Activated naive CD4-positive, alpha-beta T cell (primary cell): ENCODE measurements at places on chromosomes 4 and X.
A peak's percentile ranks its signal among the peaks of the same experiment; 100 is the strongest.

DNA sequence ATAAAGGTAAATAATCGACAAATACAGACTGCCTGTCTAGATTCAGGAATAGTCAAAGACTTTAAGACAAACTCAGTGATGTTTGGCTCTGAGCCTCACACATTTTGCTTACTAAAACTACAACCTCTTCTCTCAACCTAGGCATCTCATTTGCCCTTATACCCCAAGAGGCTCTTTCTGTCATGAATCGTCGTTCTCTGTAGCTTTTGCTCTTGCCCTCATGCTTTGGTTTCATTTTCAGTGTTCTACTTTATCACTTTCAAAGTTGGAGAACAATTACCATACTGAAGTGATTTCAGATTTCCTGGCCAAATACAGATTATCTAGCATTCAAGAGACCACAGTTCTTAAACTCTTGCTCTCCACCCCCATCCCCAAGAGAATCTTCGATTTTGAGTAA is 114.1 kb upstream of the RAP2C start:
- DNase-seq: no peak

DNA sequence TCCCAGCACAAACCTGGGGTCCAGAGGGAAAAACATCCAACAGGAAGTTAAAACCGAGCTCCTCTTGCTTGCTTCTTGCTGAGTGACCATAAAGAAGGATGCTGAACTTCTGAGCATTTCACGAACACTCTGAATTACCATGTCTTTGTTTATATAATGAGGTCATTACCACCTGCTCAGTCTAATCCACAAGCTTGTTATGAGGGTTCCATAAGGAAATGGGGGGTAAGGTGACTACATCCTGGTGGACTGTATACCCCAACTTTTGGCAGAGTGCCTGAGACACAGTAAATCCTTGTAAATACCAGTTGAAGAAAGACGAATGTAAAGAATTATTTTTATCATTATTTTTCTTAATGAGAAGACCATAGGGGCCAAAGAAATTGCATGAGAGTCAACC is 16.8 kb downstream of the CCDC149 start:
- no peak for DNase-seq

DNA sequence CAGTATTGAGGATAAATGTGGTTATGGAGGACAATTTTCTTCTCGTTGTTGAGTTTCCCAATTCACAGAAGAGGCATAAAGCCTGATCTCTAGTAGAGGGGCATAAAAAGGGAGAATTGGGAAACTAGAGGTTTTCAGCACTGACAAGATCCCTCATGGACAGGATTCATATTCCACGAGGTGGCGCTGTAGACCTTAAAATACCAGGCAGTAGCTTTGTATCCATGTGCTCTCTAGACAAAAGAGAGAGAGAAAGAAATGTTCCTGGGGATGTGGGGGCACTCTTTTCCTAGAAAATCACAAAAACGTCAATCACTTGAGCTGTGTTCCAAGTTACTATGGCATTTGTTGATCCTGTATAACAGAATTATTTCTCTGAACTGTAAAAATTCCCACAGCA is 128.3 kb downstream of the MAGEE1 start:
- no peak for DNase-seq

DNA sequence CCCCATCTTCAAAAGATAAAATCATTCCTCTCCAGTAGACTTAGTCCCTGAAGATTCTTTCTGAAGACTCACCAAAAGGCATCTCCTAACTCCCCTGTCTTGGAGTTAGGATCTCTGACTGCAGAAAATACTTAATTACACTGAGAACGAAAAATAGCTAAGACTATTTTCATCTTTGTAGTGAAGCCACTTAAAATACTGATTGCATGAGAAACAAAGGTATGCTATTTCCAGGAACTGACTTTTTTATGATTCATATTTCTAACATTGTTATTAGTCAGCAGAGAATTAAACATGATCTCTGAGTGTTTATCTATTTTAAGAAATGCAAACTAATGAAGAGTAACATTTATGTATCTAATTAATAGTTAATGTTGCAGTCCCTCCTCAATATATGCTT is 71.8 kb upstream of the NR3C2 start:
- no peak for DNase-seq

DNA sequence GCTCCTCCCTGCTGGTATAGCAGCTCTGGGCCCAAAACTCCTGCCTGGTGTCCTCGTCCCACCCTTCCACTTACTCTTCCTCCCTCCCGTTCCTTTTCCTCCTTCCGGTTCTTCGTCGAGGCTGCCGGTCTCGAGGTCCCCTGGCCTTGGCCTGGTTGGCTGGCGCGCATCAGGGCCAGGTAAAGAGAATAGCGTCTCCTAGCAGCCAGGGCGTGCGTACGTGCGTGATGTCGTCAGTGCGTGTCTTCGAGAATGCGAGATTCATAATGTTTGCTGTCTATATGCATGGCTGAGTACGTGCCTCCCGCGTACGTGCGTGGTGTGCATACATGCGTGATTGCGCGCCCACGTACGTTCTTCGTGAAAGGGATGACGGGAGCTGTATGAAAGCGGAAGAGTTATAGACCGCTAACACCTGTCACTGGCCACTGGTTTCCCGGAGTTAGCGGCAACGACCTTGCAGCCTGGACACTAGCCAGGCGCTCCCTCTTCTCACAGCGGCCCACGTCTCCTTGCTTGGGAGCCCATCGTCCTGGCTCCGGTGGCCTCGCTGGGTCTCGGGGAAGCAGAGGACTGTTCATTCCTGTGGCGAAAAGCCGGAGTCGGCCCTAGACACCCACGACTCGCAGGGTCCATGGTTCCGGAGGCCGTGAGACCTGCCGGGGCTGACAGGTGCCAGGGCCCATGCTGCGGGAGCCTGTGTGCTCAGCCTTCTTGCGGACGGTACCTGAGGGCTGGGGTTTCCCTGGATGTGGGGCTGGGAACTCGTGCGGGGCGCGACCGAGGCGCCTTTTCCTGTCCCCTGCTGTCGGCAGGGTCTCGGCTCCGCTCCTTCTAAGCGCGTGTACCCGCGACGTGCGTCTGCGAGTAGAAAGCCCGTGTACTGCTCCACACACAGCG is at the start of gene EOLA1:
Gene EOLA1 (plus strand): TSS at position 392 of the 900 bp plus-strand sequence. CDS start 4,619 bp downstream, outside the sequence.
- DNase-seq: peak; percentile 63

DNA sequence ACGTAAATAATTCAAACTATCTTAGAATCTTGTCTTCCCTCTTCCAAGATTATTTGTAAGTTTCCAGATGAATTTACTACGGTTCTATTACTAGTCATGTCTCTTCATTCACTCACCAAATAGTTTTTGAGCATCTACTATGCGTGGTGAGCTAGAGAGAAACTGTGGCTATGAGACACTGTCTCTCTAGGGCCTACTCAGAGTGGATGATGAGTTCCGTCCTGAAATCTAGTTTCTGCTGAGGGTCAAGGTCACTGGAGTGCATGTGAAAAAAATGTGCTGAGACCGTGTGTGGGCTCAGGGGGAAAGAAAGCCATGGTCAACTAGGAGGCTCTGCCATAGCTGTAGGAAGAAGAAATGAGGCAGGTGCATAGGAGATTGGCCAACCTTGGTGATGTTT is 320.2 kb upstream of the GATB start:
- no peak for DNase-seq

GRCh38 chr4:42523066-42523718 is 125.9 kb downstream of the SHISA3 start:
- DNase-seq: no peak

- no peak for DNase-seq
Observed at GRCh38 chr4:7637139-7637538, 202.4 kb upstream of the PSAPL1 start.

- DNase-seq: no peak
Observed at GRCh38 chr4:114752391-114753165, 154.0 kb downstream of the UGT8 start.

- no peak for DNase-seq
Observed at GRCh38 chr4:41586675-41587225, 48.8 kb downstream of the LIMCH1 start.

GRCh38 chr4:10275696-10276095 is 159.1 kb upstream of the WDR1 start:
- no peak for DNase-seq

DNA sequence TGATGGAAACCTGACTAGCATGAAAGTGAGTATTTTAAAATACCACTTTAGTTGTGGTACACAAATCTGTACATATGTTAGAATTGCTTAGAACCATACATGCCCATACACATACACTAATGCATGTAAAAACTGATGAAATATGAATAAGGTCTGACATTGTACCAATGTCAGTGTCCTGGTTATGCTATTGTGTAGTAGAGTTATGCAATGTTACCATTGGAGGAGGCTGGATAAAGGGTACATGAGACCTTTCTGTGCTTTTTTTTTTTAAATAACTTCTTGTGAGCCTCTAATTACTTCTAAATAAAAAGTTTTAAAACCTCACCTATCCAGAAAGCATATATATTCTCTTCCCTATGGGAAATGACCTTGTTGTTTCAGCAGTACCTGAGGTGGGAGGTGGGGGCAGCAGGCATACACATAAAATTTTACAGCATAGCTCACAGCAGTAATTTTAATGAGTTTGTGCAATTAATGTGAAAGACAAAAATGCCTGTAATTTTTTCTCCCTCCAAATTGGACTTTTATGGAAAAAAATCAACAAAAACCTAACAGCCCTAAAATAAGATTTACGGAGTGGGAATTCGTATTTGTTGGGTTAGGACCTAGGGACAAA is 97.6 kb downstream of the RAP1GDS1 start:
- no peak for DNase-seq

- no peak for DNase-seq
Observed at GRCh38 chr4:114272226-114272625, 292.8 kb upstream of the ARSJ start.

GRCh38 chr4:114282937-114283336 is 303.5 kb upstream of the ARSJ start:
- DNase-seq: no peak

GRCh38 chr4:13865871-13866669 is 238.5 kb upstream of the BOD1L1 start:
- no peak for DNase-seq

DNA sequence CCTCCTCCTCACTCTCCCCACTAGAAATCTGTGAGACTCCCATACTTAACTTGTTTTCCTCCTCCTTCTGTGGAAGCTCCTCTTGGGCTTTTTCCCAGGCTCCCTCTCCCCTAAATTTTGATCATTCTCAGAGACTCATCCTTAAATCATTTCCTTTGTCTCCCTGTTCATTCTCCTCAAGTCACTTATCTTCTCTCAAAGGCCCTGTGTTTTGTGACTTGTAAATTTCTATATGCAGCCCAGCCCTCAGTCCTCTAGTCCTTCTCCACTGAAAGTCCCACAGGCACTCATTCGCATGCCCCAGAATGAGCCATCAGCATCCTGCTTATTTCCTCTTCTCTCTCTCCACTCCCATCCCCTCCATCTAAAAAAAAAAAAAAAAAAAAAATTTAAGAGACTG is 171.8 kb downstream of the SOWAHB start:
- DNase-seq: no peak

GRCh38 chrX:134659761-134660160 is 1.5 kb upstream of the PLAC1 start:
- DNase-seq: no peak

DNA sequence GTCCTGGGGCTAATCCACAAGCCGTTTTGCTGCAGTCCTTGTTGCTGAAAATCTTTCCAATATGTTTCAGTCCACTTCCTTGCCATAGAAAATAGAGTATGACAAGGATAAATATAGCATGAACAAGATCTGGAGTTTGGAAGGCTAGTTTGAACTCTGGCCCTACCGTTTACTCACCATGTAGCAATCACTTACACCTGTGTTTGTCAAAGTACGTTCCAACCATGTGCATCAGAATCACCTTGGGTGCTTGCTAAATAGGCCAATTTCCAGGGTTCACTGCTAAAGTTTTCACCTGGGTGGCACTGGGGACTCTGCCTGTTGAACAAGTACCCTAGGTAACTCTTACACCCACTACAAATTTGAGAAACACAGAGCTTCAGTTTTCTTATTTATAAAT is 188.9 kb downstream of the ENOX2 start:
- DNase-seq: no peak

GRCh38 chrX:97401586-97402136 is 518.0 kb downstream of the RPA4 start:
- DNase-seq: no peak

DNA sequence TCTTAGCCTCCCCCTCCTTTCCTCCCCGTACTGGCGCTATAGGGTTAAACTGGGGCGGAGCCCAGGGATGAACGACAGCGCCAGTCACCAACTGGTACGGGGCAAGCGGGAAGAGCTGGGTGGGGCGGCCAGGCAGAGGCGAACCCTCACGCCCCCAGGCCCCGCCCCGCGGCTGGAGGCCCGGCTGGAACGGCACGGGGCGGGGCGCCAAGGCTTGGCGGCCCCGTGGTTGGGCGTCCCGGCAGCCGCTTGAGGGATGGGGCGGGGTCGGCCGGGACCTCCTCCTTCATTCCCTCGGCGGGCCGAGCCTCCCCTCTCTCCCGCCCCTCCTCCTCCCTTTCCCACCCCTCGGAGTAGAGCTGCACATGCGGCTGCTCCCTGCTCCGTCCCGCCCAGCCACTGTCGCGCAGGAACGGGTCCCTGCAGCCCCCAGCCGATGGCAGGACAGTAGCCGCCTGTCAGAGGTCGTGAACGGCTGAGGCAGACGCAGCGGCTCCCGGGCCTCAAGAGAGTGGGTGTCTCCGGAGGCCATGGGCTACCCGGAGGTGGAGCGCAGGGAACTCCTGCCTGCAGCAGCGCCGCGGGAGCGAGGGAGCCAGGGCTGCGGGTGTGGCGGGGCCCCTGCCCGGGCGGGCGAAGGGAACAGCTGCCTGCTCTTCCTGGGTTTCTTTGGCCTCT is at the start of gene EDA:
Gene EDA (plus strand): TSS at position 335 of the 678 bp plus-strand sequence.
- DNase-seq: peak; percentile 11
